ENCODE measurements at places on chromosomes 3 and 15.

DNA sequence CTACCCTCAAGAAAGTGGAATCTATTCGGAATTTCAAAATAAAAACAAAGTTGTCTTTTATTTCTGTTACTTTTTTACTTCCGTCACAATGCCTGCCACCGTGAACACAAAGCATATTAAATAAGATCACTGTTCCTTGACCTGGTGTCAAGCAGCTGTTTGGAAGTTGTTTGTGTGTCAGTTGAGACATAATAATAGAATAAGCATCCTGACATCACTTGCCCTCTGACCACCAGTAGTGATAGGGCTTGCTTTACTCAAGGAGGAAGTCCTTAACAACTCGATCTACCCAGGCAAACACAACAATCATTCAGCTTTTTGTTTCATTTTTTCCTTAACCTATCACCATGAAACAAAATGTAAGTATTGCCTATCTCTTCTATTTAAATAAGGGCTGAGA, 454.4 kb upstream of the RASGRP1 start:
- DNase-seq: no peak

GRCh38 chr3:14789640-14790285, 29.0 kb upstream of the FGD5 start:
- DNase-seq: no peak

DNA sequence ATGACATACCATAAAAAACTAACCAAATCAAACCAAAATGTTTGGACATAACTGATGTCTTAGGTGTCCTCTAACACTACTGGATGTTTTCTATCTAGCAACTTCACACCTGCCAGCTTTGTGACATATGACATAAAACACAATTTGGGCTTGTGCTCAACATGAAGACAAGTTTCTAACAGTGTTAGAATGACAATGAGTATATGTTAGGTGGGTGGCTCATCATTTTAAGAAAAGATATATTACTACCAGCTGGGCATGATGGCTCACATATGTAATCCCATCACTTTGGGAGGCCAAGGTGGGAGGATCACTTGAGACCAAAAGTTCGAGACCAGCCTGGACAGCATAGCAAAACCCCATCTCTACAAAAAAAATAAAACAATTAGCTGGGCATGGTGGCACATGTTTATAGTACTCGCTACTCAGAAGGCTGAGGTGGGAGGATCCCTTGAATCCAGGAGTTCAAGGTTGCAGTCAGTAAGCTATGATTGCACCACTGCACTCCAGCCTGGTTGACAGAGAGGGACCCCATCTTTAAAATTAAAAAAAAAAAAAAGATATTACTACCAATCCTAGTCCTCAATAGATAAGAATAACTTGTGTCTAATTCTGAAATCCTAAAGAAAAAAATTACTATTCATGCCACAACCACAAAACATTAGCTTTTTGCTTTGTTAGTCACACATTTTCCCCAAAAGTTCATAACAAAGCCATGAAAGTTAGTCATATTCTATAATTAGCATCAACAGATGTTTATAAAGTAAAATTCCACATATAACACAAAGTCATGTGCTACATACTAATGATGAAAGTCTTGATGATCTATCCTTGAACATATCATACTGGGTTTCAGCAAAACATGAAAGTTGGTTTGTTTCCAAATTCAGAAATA, 59.9 kb downstream of the LRRFIP2 start:
- no peak for DNase-seq

GRCh38 chr15:72923289-72923688, 129.0 kb upstream of the NEO1 start:
- no peak for DNase-seq

- no peak for DNase-seq
Measured at GRCh38 chr3:120931593-120931992, 23.6 kb downstream of the STXBP5L start.

DNA sequence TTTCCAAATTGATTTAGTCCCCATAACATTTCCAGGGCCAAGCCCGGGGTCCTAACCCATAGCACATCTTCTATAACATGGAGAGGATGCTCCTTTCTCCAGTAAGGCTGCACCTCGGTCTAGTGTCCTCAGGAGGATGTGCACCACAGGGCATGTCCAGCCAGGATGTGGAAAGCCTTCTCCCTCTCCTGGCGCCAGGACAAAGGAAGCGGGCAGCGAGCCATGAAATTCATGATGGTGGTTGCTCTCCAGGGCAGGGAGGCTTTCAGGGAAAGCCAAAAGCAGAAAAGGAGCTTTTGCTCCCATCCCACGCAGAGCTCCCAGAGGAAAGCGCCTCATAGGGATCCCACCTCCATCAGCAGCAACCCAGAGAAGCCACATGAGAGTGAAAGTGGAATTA, 220.0 kb downstream of the ADAMTSL3 start:
- no peak for DNase-seq

DNA sequence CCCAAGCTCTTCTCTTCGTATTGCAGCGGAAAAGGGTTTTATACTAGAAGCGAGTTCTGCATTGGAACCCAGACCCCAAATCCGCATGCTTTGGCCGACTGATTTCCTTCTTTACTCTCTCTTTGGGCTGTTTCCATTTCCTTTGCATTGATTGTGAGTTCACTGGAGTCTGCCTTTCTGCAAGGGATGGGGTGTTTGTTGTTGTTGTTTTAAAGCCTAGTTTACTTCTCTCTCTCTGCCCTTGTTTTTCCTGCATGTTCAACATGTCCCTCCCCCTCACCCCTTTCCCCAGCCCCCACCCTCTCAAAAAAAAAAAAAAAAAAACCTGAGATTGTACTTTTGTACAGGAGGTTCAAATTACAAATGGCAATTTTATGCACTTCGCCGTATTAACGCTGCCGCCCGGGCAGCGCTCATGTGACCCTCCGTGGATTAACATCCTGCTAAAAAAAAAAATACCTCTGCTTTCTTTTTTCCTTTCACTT, 2.2 kb downstream of the NR2F2 start:
- DNase-seq: no peak

DNA sequence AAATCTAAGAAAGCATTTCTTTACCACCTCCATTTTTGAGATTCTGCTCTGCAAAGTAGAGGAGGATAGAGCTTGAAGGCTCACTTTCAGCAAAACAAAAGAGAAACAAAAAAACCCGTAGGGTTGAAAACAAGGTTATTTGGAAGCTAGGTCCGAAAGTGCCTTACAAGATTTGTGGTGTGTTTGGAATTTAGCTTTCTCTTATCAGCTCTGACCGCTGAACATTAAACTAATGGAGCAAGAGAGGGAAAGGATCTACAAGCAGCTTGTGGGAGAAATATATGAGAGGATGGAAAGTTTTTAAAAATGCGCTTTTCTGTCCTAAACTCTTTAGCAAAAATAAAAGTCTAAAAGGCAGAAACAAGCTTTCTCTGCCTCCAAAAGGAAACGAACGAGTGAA, 545.5 kb downstream of the NTRK3 start:
- no peak for DNase-seq

GRCh38 chr3:37707428-37708372, 154.0 kb upstream of the CTDSPL start:
- no peak for DNase-seq

GRCh38 chr3:36900474-36901443, 44.1 kb downstream of the TRANK1 start:
- no peak for DNase-seq
